ENCODE measurements at places on chromosomes 3 and 15.

- no peak for DNase-seq
Observed at GRCh38 chr3:27749643-27750042, 27.5 kb upstream of the EOMES start.

DNA sequence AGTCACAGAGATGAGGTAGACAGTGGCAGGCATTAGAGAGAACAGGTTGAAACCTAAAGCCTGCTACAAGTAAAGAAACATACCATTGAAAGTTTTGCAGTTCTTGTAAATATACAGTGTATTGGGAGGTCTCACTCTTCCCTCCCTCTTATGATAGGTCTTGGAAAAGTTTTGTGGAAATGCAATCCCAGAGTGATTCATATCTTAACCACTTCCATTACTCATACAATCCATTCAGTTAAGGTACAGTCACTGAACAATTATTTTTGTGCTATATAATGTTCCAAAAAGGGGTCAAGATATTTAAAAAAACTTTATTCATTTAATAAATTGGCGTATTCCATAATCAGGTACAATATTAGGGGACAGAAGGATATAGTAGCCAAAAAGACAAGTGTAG, 737.7 kb upstream of the ALCAM start:
- DNase-seq, result no peak

GRCh38 chr3:186620213-186621092, 7.6 kb downstream of the AHSG start:
- no peak for DNase-seq

DNA sequence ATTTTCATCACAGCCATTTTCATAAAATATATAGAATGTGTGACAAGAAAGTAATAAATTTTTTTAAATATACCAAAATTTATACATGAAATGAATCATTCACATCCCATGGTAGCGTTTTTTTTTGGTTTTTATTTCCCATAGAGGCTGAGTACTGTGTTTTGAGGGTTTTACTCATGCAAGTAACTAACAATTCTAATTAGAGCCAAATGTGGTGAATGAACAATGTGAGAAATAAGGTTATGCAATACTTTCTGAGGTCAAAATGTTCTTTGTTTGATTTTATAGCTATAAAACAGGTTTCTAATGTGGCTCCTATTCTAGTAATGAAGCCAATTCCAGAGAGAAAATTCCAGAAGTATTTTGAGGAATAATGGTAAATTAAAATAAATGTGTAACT, 386.8 kb downstream of the TBC1D5 start:
- DNase-seq, result no peak

DNA sequence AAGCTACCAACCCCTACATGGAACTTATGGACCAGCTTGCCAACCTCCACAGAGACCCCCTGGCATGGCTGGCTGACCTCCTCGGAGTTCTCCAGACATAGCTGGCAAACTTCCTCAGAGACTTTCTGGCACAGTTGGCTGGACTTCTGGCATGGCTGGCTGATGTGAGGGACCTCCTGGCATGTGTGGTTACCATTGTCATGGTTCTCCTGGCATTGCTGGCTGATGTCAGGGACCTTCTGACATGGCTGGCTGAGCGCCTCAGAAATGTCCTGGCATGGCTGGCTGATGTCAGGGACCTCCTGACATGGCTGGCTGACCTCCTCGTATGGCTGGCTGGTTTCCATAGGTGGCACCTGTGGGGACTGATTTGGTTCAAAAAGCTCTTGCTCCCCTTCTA, 17.5 kb downstream of the MAP1A start:
- no peak for DNase-seq

DNA sequence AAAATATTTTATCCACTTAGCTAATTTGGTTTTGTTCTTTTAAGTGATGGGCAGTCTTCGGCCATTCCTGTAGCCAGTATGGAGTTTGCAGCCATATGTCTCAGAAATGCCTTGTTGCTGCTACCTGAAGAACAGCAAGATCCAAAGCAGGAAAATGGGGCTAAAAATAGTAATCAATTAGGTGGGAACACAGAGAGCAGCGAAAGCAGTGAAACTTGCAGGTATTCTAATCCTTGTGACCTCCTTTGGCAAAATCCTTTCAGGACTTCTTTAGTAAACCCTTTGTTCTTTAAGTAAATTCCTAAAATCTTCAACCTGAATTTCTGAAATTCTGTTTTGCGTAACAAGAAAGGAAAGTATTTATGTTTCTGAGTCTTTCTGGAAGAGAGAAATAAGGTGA, 49.8 kb downstream of the CNOT10 start:
- no peak for DNase-seq

- DNase-seq, result no peak
Observed at GRCh38 chr3:177414093-177414492, 216.8 kb upstream of the TBL1XR1 start.

DNA sequence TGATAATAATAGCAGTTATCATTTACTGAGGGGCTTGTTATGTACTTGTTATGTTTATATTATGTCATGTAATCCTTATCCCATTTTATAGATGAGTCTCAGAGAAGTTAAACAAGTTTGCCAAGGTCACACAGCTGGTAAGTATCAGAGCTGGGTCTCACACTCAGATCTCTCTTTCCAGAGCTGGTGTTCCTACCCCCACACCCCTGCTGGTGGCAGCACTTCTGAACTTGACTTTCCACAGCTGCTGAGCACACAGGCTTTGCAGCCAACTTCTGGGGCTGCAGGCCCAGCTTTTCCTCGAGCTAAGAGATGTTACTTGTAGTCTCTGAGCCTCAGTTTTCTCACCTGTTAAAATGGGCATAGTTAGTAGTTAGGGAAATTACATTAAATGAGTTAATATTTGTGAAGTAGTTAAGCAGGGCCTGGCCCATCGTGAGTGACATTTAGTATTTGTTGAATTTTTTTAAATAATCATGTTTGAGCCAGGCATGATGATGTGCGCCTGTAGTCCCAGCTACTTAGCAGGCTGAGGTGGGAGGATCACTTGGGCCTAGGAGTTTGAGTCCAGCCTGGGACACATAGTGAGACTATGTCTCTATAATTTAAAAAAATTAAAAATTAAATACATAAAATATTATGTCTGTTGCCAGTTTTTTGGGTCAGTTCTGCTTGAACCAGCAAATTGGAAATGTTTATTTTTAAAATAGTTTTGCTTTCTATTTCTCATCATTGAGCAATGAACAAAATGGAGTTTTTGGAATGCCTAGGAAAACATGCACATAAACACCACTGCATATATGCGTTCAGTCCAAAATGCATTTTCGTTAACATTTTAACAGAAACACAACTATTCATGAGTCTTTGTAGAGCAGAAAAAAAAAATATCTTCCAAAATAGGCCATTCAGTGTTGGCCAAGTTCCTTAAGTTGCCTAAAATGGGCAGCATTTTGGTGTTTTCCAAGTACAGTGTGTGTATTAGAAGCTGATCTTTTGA, 87.3 kb downstream of the SMAD6 start:
- no peak for DNase-seq

DNA sequence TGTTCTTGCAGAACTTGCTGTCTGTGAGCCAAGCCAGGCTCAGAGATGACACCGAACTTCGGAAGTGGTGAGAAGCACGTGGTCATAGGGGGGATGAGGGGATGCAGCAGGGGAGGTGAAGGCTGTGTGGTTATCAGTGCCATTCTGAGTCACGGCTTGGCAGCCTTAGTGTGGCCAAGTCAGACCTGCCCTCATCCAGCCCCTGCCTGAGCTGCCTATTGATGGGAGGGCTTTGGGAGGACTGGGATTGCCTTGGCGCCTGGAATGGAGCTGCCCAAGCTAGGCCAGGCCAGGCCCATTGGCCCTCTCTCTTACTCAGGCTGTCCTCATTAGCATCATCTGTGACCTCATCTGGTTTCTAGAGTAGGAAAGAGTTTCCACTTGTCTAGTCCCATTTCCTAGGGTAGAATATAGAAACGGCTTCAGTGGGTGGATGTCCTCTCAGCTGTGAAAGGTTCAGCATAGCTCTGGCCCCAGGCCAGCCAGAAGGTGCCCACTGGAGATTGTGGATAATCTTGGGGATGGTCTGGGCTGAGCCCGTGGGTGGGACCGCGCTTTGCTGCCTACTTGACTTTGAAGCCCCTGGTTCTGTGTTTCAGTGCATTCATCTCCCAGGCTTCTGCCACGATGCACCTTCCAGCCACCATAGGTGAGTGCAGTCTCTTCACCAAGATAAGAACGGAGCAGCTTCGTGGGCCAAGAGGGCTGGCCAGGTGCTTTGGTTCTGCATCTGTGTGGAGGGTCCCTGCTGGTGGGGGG, 7.2 kb downstream of the FAH start:
- no peak for DNase-seq

DNA sequence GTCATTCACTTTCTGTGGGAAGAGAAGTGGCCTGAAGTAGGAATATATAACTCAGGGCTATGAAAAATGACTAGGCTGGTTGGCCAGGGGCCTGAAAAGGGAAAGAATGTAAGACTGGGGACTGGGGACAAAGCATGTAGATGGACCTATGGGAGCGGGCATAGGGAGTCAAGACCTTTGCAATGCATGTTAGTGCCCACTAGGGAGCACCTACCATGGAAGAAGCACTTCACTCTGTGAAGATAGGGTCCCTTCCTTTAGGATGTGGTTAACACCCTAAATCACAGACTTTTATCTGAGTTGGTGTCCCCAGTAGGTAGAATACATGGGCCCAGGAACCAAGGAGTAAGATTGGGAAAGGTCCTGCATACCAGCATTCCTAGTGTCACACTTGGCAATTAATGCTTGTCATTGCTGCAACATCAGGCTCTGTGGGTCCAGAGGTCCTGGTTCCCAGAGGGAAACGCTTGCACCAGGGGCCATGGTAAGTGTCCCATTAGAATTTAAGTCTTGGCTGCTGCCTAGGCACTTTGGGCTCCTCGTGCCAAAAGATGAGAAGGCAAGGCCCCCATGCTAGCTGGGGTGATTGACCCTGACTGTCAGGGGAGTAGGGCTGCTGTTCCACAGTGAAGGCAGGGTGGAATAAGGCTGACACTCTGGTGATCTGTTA, 79.6 kb downstream of the CRYGS start:
- no peak for DNase-seq

DNA sequence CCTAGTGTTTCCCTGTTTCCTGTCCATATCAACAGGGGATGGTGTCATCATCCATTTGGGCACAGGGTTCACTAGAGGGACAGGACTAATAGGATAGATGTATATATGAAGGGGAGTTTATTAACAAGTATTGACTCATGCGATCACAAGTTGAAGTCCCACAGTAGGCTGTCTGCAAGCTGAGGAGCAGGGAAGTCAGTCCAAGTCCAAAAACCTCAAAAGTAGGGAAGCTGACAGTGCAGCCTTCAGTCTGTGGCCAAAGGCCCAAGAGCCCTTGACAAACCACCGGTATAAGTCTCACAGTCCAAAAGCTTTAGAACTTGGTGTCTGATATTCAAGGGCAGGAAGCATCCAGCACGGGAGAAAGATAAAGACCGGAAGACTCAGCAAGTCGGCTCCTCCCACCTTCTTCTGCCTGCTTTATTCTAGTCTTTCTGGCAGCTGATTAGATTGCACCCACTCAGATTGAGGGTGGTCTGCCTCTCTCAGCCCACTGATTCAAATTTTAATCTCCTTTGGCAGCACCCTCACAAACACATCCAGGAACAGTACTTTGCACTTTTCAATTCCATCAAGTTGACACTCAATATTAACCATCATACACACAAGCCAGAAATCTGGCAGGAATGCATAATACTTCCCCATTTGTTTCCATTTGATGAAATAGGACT, 43.4 kb downstream of the CD200 start:
- no peak for DNase-seq

- DNase-seq, result no peak
Observed at GRCh38 chr3:26960382-26960781, 337.8 kb downstream of the LRRC3B start.

GRCh38 chr3:60742606-60743145, 508.6 kb downstream of the FHIT start:
- peak; percentile 41 for DNase-seq

DNA sequence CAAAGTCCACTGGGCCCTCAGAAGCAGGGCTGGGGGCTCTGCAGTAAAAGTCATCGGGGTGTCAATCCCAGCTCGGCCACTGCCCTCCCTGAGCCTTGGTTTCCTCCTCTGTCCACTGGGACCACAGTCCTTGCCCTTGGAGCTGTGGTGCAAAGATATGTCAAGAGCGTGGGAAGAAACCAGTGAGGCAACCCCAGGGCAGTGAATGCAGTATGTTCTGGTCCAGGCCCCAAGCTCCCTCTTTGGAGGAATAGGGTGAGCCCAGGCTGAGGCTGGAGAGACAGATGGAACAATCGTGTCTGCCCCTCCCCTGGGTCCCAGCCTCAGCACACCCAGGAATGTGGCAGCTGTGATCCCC, 779 bp downstream of the GRIP2 start:
- DNase-seq, result no peak

DNA sequence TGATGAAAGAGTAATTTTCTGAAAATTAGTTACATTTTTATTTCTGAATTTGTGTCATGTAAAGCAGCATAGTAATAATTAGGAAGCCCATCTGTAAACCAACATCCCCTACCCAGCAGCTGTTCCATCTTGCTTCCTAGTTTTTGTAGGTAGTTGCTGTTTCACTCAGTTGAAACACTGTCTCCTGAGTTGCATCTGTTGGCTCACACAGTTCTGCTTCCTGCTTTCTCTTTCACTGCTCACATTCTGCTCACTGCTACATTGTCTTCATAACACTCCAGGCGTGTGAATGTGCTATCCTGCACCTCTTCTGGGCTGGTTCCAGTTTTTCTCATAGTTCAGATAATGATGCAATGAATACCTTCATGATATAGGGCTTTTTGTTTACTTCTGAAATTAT, 123.4 kb downstream of the EPHB1 start:
- DNase-seq, result no peak

GRCh38 chr3:161754420-161755053, 257.9 kb downstream of the OTOL1 start:
- no peak for DNase-seq

DNA sequence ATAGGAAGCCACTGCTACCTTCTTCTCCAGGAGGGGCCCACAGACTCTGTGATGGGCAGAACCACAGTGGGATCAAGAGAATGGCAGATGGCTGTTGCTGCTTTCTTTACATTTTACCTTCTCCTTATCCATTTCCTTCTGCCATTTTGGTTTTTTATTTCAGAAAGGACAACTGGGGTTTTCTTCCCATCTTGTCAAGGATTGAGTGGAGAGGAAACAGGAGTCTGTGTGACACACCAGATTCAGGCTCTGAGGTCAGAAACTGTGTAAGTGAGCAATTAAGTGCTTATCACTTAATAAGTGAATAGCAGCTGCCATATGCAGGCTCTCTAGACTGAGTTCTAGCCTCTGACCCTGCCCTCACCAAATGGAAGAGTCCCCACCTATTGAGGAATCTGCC, 47.3 kb downstream of the ITGB5 start:
- no peak for DNase-seq

- DNase-seq, result no peak
Observed at GRCh38 chr3:13569201-13569600, 20.3 kb downstream of the FBLN2 start.

- DNase-seq, result no peak
Observed at GRCh38 chr15:64824929-64825430, 467 bp downstream of the PIF1 start.

GRCh38 chr3:169420429-169420828, 243.1 kb downstream of the MECOM start:
- DNase-seq, result no peak

DNA sequence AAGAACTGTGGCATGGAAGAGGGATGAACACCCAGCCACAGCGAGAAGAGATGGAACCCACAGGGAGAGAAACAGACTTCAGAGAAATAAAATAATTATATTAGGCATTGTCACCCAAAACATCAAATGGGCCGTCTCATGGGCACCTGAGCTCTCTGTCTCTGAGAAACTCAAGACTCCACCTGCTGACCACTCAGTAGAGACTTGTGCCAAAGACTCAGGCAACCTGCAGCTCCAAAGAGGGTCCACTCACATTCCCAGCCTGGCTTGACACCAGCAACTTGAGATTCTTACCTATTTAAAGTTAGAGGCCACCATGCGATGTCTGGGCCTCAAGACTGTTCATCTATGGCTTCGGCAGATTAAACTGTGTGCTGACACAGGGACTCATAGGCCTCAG, 12.0 kb downstream of the SEMA5B start:
- DNase-seq, result no peak

All from neural crest cell (in vitro differentiated cells).